COLO829 (cell line): ENCODE measurements at places on chromosomes 2 and 18.
A peak's percentile ranks its signal among the peaks of the same experiment; 100 is the strongest.

- no peak for DNase-seq
Observed at GRCh38 chr18:48897531-48897930, 53.2 kb downstream of the SMAD7 start.

- peak; percentile 50 for DNase-seq
Observed at GRCh38 chr18:23825978-23826405, 136.7 kb downstream of the LAMA3 start.

GRCh38 chr2:229818230-229818629 lies 103.6 kb downstream of the TRIP12 start:
- DNase-seq, result no peak

- peak; percentile 84 for DNase-seq
Observed at GRCh38 chr2:177212891-177213856, 580 bp downstream of the HNRNPA3 start.

GRCh38 chr2:238912228-238912915 lies 64.5 kb downstream of the TWIST2 start:
- DNase-seq, result no peak

- DNase-seq, result no peak
Observed at GRCh38 chr2:118177318-118177717, 89.0 kb downstream of the INSIG2 start.
